Posterior vena cava (tissue), 2 donors: ENCODE measurements at places on chromosomes 1 and 21.

DNA sequence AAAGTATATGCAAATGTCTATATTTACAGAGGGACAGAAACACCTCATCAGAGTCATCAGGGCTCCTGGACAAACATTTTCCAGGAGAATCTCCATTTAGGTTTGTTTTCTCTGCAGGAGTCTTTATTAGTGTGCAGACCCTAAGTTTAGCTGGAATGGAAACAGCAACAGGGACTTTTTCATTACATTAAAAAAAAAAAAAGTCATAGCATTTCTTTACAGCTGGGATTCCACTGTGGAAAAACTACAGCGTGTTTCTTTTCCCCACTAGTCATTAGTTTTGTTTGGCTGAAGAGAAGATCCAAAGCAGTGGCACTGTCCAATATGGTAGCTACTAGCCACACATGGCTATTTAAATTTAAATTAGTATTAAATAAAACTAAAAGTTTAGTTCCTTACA, 49.6 kb downstream of the LHX4 start:
- DNase-seq: no peak

DNA sequence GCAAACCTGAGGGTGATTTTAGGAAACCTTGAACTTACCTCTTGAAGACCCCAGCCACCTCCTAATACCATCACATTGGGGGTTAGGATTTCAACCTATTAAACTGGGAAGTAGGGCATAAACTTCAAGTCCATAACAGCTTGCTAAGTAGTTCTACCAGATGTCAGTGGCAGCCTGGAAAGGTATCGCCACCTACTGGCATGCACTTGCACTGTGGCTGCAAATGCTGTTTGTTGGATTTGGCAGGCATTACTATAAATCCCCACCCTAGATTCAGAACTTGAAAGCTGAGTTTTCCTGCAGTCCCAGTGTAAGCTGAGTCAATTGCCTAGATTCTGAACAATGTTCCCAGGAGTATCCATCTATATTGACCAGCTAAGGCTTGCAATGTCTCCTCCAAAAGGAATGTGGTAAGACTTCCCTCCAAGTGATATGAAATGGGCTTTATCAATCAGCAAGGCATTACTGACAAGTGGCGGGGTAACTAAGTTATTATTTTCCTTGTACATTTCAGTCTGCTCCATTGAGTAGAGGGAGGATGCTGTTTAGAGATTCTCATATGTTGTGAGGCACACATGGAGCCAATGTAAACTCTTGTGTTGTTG, 474.5 kb downstream of the PTPRC start:
- no peak for DNase-seq

GRCh38 chr1:109969146-109969829, 15.3 kb upstream of the AHCYL1 start:
- no peak for DNase-seq

GRCh38 chr1:164683235-164683634, 124.3 kb downstream of the PBX1 start:
- no peak for DNase-seq

DNA sequence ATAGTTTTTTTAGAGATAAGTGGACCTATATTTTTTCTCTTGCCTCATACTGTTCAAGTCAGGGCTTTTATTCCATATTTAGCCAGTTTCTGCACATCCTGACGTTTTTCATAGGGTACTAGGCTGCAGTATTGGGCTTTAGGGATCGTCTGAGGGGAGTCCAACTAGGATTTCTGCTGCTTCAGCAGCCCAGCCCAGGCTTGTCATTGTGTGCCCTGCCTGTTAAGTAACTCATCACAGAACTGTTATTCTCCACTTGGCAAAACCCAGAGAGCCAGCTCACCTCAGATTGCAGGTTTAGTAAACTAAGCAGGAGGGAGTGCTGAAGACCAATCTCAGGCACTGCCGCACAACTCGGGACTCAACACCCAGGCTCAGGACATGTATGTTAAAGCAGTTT, 2.8 kb downstream of the GALNT2 start:
- DNase-seq: no peak

DNA sequence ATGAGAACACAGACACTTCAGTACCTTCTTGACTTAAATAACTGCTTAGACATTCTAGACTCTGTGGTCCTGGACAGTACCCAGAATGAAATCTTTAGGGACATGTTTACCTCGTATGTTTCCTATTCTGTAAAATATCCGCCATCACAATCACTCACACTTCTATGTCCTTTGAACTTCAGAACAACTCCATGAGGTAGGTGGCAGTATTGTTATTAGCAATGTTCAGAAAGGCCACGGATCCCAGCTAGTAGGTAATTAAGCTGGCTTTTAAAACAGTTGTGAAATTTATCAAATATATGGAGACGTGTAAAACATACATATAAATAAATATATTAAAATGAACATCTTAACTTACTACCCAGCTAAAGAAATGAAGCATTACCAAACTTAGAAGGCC, 83.4 kb downstream of the CACHD1 start:
- DNase-seq: no peak
